Glutamatergic neuron (in vitro differentiated cells): ENCODE measurements at places on chromosomes 5 and 9. TPM values are rescaled to one million over a fixed set of nuclear protein-coding genes. Genes with fewer than 3 reads are reported as not detected.

- DNase-seq, result no peak
Measured at GRCh38 chr9:130990978-130991777, 17.8 kb upstream of the LAMC3 start.

GRCh38 chr5:75545131-75545530 is 33.4 kb downstream of the POLK start:
- no peak for DNase-seq

The PDGFRB gene
- 2.9 TPM for total RNA-seq

DNA sequence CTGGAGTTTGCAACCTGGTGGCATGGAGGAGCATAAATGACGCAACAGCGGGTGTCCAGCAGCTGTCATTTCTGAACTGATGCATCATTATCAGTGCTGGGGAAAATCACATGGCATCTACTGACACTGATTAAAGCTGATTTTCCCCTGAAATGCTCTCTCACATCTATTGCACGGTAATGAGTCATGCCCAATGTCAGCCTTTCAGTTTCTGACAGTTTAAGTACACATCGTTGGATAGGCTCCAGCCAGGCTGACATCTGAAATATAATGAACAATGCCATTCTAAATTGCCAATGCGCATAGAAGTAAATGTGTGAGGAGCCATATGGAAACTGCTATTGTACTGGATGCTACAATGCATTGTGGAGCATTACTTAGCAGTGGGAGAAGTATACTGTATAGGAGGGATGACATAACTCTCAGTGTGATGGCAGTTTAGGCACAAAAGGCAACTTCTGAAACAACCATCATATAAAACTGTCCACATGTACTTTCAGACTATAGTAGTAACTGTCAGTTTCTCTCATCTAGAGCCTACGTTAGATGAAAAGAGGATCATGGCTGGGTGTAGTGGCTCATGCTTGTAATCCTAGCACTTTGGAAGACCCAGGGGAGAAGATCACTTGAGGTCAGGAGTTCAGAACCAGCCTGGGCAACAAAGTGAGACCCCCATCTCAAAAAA is 389.3 kb upstream of the DMAC1 start:
- no peak for DNase-seq

DNA sequence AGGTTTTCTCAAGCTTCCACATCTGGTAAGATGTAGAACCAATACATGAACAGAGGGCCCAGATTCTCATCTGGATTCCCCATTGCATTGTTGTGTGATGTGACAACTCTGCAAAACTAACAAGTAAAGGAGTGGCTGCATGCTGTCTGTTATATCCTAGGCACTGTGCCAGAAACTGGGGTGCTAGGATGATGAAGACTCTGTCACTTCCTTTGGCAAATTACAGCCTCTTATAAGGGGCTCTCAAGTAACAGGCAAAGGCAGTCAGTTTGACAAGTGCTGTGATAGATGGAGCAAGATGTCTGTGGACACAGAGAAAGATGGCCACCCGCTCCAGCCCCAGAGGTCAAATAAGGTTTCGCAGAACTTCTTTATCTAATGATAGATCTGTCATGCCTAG is 115.7 kb downstream of the PAPPA start:
- DNase-seq, result no peak

The SLC6A19 gene
- total RNA-seq, result not detected

The EXOSC3 gene
- 45.4 TPM for total RNA-seq

- no peak for DNase-seq
Measured at GRCh38 chr5:119095611-119096010, 24.7 kb downstream of the DMXL1 start.

The CDKN2B-AS1 gene
- total RNA-seq, result not detected

- DNase-seq, result no peak
Measured at GRCh38 chr5:10519729-10520128, 44.1 kb upstream of the ANKRD33B start.

GRCh38 chr9:16075696-16076095 is 522.9 kb downstream of the CCDC171 start:
- DNase-seq, result no peak

DNA sequence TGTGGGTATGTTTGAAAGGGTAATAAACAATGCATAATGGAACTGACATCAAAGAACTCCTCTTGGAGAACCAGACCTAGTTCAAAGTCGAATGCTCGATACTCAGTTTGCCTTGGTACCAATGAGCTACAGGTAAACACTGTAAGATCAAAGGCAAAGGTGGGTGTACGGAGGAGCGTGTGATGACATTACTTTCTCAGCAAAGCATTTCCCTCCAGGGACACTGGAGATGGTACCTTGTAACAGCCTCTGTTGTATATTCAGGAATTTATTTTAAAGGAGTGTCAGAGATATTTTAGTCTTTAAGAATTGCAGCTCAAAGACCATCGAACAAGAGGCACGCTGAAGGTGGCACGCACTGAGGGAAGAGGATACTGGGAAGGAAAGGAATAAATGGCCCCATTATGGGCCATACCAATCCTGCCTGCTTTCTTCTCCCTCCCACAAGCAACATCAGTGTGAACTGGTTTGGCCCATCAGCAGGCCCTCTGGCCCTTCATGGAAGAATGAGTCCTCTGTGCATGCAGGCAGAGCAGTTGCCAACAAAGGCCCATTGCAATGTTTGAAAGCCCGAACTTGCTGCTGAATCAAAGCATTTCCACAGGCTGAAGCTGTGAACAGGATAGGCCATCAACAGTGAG is 410.2 kb downstream of the ACTL7B start:
- no peak for DNase-seq

The RETREG1 gene
- total RNA-seq, result 6.3 TPM

GRCh38 chr9:135502168-135502872 is 1.8 kb downstream of the MRPS2 start:
- DNase-seq, result no peak

GRCh38 chr5:35939639-35940038 is 1.2 kb upstream of the CAPSL start:
- no peak for DNase-seq

The IL13 gene
- total RNA-seq, result not detected

DNA sequence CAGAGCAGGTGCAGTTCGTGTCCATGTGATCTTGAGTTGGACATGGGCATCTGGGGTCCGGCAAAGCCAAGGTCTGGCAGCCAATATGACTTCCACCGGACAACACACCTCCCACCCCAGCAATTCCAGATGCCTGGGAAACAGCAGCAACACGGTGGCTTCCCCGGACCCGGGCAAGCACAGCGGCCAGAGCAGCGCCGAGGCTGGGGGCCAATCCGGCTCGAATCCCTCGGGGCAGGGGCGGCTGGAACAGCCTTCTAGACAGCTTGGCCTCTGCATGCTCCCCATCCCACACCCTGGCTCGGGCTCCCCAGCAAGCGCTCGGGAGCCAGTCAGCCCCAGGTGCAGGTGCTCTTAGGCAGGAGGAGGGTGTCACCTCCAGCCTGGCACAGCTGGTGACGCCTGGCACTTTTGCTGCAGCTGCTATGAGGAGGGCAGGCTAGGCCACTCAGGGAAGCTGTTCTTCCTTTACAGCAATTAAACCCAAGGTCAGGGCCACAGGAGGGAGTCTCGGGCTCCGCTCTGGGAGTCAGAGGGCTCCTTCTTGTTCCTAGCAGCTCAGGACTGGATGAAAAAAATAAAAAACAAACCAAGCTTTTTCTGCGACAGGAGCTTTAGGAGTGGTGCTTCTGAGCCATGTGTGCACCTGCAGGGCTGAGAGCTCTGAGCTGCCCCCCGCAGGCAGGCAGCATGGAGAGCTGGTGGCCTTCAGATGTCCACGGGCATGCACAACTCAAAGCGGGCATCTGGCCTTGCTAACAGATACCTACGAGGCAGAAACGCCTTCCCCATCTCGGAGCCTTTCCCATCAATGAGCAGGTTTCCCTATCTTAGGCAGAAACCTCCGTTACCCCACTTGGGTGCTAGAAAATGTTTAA is 28.2 kb downstream of the DBH start:
- DNase-seq, result no peak

- no peak for DNase-seq
Measured at GRCh38 chr5:171750311-171750788, 35.3 kb upstream of the SMIM23 start.

- no peak for DNase-seq
Measured at GRCh38 chr5:179796877-179797608, 3.3 kb downstream of the LTC4S start.

DNA sequence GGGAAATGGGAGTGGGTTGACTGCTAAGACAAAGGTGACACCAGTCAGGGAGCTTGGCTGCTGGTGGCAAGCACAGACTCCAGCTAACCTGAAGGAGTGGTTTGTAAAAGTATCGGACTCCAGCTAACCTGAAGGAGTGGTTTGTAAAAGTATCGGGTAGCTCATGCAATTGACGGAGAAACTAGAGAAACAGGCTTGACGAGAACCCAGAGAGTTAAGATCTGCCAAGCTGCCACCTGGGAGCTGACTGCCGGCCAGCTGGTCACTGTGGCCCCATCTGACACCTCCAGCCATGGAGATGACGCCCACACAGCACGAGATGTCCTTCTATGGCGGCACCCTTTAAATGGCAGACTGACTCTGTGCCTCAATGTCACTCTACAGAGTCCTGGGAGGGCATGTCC is 28.3 kb upstream of the CRB2 start:
- DNase-seq, result no peak

The PPP3R2 gene
- total RNA-seq, result not detected

The GGTA1 gene
- not detected for total RNA-seq

GRCh38 chr5:173498286-173498685 is 118.2 kb downstream of the BOD1 start:
- no peak for DNase-seq

DNA sequence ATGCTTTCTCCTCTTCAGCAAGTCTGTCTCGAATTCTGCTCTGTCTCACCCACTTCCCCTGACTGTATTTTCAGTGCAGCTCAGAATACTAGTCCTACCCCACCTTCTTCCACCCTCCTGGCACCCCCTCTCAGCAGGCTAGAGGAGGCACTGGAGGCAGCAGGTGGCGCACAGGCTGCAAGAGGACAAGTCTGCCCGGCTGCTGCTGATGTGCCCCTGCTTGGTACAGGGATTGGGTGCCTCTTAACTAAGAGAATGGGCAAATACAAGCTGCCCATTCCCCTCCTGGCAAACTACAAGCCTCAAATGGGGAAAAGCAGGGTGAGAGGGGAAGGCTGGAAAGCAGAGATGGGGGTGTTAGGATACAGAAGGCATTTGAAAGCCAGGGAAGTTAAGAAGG is 5.1 kb downstream of the TLN1 start:
- no peak for DNase-seq

- DNase-seq, result no peak
Measured at GRCh38 chr9:20402273-20402875, 219.9 kb downstream of the MLLT3 start.

DNA sequence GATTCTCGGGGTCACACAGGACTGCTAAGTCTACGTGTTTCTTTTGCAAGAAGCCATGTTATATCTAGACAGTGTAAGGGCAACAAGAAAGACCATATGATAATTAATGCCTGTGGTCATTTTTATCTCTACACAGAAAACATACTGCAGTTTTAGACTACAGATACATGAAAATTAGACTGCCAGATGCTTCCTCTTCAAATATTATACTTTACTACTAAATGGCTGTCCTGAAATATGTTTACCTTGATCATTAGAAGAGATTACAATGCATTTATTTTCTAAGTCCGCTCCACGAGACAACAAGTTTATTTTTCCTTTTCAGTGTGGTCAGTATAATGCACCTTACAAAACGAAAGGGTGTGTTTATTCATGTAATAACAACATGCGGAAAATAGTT is 147.6 kb downstream of the KIAA0825 start:
- DNase-seq, result no peak

The SEPTIN8 gene
- total RNA-seq, result 26.9 TPM

DNA sequence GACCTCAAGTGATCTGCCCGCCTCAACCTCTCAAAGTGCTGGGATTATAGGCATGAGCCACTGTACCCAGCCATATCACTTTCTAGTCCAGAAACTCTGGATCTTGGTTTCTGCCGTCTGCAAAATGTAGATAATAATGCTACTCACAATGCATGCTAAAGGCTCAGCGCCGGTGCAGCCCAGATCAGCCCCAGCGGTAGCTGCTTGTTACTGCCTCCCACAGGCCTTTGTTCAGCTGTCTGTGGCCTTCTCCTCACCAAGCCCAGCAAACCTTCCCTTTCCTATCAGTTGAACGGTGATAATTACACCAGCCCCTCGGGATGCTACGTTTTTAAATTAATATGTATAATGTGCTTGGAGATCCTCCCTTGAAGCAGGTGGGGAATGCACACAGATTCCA is 26.2 kb upstream of the MSX2 start:
- DNase-seq, result no peak

GRCh38 chr5:42285230-42285629 is 138.0 kb upstream of the GHR start:
- no peak for DNase-seq

DNA sequence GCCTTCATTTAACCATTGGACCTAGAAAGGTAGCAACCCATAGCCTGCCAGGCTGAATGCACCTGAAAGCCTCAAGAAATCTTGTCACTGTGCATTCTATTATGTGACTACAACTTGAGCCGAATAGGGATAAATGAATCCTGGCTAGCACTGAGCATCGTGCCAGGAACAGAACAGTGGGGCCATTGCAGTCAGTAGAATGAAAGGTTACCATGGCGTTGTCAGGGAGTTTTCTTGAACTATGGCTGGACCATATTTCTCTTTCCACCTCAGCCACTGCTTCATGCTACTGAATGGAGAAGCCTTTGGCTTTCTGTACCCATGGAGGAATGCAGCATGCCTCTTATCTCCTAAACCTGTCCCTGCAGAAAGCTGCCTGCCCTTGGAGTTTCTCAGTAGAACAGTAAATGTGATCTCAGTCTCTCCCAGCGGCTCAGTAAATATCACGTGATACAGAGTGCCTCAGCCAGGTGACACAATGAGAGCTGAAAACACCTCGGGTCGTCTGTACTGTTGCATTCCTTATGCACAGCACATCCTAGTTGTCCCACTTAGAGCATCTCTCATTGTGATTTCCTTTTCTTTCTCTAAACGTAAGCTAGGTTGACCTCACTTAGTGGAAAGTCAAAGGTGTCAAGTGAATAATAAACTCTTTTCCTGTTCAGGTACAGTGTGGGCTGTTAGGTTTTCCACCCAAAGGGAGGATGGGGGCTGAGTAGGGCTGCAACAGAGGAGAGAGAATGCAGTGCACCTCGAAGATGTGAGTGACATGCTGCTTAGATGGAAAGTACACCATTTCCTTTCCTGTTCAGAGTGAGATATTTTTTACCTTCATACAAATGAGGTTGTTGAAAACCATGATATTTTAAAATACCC is 115.3 kb downstream of the MACIR start:
- DNase-seq, result no peak

DNA sequence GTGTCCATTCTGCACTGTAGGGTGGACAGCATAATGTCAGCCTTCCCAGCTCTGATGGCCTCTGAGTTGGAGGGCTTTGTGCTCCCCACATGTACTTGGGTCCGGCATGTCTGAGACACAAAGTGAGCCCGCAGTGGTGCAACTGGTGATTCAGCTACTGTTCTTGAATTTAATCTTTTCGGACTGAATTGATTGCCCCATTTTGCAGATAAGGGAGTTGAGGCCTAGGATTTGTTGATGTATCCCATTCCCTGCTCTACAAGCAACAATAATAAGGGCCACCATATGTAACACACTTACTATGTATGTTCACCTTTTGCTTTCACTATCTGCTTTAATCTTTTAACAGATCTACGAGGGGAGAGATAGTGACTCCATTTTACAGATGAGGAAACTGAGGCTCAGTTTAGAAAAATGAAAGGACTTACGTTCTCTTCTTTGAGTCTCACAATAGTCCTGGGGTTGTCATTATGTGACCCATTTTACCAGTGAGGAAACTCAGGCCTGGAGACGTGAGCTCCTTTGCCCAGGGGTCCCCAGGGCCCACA is 4.5 kb downstream of the GSN start:
- no peak for DNase-seq
